ENCODE measurements at places on chromosomes 1 and 21.

DNA sequence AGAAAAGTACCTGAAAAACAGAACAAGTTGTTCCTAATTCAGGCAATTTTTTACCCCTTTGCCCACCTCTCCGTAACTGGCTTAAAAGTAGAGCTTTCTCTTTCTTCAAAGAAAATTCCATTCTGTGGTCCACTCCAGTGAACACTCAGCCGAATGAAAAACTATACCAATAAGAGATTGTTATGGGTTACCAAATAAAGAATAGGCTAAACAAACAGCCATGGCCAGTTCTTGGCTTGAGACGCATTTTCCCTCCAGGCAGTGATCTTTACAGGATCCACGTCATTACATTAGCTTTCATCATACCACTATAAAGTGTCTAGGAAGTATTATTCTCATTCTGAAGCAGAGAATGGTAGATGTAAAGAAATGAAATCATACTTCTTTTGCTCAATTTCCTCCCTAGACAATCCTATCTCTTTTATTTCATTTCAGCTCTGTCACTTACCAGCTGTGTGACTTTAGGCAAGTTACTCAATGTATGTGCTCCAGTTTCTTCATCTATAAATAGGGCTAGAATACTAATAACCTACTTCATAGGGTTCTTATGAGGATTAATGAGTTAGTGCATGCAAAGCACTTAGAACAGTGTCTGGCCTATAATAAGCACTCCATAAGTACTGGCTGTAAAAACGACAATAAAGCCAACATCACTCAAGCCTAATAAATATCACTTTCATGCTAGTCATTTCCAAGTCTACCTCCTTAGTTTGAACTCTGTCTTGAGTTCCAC is 26.5 kb upstream of the TRIM45 start:
- DNase-seq, result peak; percentile 75

GRCh38 chr1:22709891-22710700 is 543 bp upstream of the EPHB2 start:
- DNase-seq, result no peak

DNA sequence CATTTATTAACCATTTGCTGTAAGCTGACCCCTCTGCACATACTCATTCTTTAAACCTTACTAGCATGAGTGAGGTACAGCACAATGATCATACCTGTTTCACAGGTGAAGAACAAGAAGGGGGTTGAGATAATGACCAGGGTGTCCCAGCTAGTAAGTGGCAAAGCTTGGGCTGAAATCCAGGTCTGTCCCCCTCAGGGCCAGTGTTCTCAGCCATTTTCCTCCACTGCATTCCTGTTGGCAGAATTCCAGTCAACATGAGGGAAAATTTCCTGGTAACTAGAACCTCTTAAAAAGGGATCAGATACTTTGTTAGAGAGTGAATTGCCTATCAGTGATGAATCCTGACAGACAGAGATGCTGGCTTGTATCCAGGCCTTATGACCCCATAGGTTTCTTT is 48.1 kb downstream of the SPATA46 start:
- DNase-seq, result no peak

DNA sequence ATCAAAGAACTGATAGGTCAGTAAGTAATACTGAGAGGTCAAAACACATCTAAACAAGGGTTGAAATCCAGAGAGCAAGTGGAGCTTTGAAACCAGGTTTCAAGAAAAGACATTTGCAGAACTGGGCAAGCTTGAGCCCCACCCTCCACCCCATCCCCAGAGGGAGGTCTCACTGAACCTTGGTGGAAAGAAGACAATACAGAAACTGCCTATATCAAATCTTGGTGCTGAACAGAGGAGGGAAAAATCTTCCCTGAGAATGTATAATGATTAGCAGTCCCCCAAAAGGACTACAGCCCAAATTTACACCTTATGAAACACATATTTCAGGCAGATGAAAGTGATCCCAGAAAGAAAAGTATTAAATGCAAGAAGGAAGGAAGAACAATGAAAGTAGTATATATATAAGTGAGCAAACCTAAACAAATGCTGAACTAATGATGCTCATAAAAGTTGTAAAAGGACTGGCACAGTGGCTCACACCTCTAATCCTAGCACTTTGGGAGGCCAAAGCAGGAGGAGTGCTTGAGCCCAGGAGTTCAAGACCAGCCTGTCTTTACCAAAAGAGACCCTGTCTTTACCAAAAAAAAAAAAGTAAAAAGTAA is 12.4 kb downstream of the ZBTB17 start:
- no peak for DNase-seq

GRCh38 chr1:31875636-31876236 is 59.9 kb upstream of the SPOCD1 start:
- DNase-seq, result no peak

DNA sequence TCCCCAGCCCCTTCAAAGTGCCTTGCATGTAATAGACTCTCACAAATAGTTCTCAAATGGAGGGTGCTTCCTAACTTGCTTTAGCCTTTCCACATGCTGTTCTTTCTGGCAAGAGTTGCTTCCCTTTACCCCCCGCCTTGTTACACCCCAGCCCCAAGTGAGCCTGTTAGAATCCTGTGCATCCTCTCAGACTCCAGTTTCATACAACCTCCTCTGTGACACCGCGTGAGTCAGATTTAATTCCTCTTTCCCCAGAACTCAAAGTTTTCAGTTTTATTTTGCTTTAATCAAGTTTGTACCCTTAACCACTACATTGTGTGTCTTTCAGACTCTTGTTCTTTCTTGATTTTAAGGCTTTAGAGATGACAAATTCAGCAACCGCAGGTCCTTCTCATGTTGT is 234.5 kb upstream of the HOOK1 start:
- no peak for DNase-seq

Measured in LNCaP clone FGC (cell line).